ENCODE measurements at places on chromosomes 3 and 15. TPM values are rescaled to one million over a fixed set of nuclear protein-coding genes. Genes with fewer than 3 reads are reported as not detected.

DNA sequence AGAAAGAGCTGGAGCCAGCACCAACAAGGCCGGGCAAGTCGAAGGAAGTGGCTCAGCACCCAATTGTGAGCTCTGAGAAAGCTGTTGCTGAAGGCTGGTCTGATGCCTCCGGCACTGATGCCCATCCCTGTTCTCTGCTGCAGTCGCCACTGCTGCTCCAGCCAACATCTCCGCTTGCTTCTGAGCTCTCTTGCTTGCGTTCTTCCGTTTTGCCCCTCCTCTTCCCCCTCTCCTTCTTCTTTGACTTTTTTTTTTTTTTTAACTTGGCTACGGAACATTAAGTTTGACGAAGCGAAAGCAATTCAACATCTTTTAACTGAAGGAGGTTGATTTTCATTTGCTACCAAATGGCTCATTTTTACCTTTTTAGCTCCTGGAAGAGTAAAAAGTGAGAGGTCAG is 442.9 kb downstream of the MCTP2 start:
- H3K36me3 ChIP-seq: no peaks in the 10 kb centered on the region
- DNase-seq: no peak
- no peak overlapping the region for H3K4me3 ChIP-seq
- H3K4me1 ChIP-seq: no peaks in the 10 kb centered on the region
- H3K27me3 ChIP-seq: no peaks in the 10 kb centered on the region

DNA sequence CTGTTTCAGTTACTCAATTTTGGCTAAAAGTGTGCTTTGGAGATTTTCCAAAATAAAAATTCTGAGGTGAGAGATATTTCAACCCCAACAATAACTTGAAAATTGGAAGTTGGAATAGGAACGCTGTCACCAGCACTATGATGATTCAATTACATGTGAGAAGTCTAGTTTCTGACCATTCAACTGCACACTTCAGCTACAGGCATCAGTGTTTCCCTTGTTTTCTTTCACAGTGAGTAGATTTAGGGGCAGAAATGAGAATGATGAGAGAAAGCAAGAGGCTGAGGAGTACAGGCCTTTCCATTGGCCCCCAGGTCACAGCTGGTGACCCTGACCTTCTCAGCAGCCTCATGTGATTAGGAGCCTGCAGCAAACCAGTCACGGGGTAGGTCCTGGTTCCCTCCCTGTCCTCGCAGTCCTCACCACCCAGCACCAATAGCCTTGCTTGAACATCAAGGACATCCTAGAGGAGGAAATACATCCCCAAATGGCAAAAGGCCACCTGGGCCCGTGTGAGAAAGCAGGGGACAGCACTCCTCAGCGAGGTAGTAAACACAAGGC is 10.0 kb upstream of the FILIP1L start:
- no peak for DNase-seq
- H3K27me3 ChIP-seq: no peaks in the 10 kb centered on the region
- H3K27ac ChIP-seq: no peak overlapping the region
- no peak overlapping the region for H3K4me3 ChIP-seq
- no peaks in the 10 kb centered on the region for H3K36me3 ChIP-seq

GRCh38 chr3:152073267-152073666 is 195.5 kb upstream of the MBNL1 start:
- H3K27me3 ChIP-seq: no peaks in the 10 kb centered on the region
- H3K4me3 ChIP-seq: no peak overlapping the region
- H3K27ac ChIP-seq: no peak overlapping the region
- H3K36me3 ChIP-seq: no peaks in the 10 kb centered on the region
- no peak for DNase-seq

DNA sequence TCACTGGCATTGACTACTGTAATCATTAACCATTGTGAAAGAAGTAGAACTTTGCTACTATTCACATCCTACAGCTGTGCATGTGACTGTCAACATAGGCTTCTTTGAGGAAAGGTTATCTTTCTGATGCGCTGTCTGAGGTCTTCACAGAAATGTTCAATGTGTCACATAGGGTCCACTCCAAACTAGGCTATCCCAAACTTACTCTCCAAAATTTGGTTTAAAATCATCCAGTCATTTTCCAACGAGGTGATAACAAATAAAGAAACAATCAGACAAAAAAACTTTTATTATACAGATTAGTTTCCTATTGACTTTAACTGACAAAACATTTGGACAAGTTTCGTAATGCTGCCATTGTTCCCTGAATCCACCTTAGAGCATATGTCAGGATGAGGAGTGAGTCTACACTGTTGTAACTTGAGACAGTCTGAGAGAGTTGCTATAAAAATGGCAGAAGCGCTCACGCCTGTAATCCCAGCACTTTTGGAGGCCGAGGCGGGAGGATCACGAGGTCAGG is 511.6 kb downstream of the PLOD2 start:
- H3K36me3 ChIP-seq: no peaks in the 10 kb centered on the region
- H3K4me3 ChIP-seq: no peak overlapping the region
- no peaks in the 10 kb centered on the region for H3K27me3 ChIP-seq
- DNase-seq: no peak
- H3K27ac ChIP-seq: no peak overlapping the region

DNA sequence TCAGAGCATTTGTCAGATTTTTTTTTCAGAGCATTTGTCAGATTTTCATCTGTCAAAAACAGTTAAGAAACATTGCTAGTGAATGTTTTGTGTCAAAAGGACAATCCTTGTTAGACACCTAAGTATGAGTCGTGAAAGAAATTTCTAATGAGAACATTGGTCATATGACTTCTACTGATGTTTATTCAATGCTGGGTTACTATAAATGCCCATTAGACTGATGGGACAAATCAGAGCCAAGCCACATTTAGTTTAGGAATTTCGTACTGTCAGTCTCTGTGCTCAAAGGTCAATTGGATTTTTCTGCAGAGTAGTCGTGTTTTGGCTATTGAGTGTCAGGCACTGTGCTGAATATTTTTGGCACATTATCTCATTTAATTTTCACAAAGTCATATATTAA is 31.6 kb downstream of the TSC22D2 start:
- H3K4me3 ChIP-seq: no peak overlapping the region
- no peak overlapping the region for H3K27ac ChIP-seq
- H3K27me3 ChIP-seq: no peaks in the 10 kb centered on the region
- H3K36me3 ChIP-seq: peaks cover 38% of the 10 kb centered on the region
- peaks cover 11% of the 10 kb centered on the region for H3K4me1 ChIP-seq
- no peak for DNase-seq

GRCh38 chr15:53197426-53197839 is 407.3 kb upstream of the ONECUT1 start:
- DNase-seq: no peak
- no peaks in the 10 kb centered on the region for H3K36me3 ChIP-seq
- no peaks in the 10 kb centered on the region for H3K4me1 ChIP-seq

GRCh38 chr15:88401251-88401995 is 65.8 kb downstream of the MRPL46 start:
- H3K4me1 ChIP-seq: peaks cover 28% of the 10 kb centered on the region
- peak overlapping the region; percentile 21 for H3K4me3 ChIP-seq
- H3K27me3 ChIP-seq: no peaks in the 10 kb centered on the region
- no peaks in the 10 kb centered on the region for H3K36me3 ChIP-seq
- DNase-seq: no peak

DNA sequence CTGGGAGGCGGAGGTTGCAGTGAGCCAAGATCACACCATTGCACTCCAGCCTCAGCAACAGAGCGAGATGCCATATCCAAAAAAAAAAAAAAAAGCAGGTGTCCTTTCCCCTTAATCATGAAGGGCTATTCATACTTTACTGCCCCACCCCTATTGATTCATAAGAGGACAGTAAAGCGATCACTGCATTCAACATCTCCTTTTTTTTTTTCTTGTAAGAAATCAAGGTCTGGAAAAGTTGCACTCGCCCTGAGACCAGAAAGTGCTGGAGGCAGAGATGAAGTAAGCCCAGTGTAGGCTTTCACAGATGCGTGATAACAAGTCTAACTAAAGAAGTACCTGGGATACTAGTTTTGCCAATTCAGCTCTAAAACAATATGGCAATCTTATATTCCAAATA is 24.2 kb downstream of the B3GNT5 start:
- no peak for DNase-seq
- peaks cover 3% of the 10 kb centered on the region for H3K27me3 ChIP-seq
- no peak overlapping the region for H3K27ac ChIP-seq
- H3K4me1 ChIP-seq: peaks cover 3% of the 10 kb centered on the region
- H3K36me3 ChIP-seq: no peaks in the 10 kb centered on the region
- no peak overlapping the region for H3K4me3 ChIP-seq

DNA sequence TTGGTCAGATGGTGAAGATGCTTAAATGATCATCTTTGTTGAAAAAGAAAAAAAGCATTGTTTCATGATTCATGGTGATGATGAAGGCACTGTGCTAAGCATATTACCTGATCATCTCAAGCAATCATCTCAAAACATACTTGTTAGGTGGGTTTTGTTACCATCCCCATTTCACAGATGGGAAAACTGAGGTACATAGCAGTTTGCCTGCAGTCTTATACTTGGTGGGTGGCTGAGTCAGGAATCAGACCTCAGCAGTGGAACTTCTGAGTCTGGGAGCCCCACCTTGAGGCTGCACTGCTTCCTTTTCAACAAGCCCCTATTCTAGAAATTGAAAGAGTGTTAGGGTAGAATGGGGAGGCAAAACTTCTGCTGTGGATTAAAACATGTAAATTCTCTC is 341.1 kb downstream of the THSD4 start:
- H3K4me1 ChIP-seq: no peaks in the 10 kb centered on the region
- H3K27me3 ChIP-seq: peaks cover 9% of the 10 kb centered on the region
- no peak overlapping the region for H3K27ac ChIP-seq
- DNase-seq: no peak

GRCh38 chr3:134978658-134979057 is 183.6 kb downstream of the EPHB1 start:
- no peaks in the 10 kb centered on the region for H3K36me3 ChIP-seq
- no peaks in the 10 kb centered on the region for H3K4me1 ChIP-seq
- H3K27me3 ChIP-seq: no peaks in the 10 kb centered on the region
- H3K4me3 ChIP-seq: no peak overlapping the region

DNA sequence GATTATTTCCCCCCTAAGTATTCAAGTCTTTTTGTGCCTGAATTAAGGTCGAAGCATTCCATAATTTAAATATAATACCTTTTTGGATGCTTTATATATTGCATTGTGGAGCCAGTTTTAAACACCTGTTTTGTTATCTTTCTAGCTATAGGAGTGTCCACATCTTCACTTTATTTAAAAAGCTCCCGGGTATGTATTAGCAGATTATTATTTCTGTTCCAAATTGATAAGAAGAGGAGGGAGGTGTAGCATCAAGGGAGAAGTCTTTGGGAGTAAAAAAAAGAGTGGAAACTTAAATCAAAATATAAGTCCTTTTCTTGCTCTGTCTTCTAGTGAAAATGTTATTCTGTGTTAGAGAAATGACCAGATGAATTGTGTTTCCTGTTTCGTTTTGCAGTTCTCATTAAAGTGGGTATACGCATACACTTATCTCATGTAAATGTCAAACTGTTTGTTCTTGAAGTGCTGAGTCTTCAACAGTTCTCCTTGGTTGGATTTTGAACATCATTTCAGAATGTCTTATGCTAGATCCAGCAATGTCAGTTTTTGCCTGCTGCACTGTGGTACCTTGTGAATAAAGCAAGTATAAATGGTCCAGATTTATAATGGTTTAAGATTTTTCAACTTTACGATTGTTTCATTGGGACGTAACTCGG is 105.8 kb downstream of the FNDC3B start:
- H3K27ac ChIP-seq: no peak overlapping the region
- no peak for DNase-seq
- peaks cover 4% of the 10 kb centered on the region for H3K27me3 ChIP-seq
- H3K4me1 ChIP-seq: peaks cover 41% of the 10 kb centered on the region

DNA sequence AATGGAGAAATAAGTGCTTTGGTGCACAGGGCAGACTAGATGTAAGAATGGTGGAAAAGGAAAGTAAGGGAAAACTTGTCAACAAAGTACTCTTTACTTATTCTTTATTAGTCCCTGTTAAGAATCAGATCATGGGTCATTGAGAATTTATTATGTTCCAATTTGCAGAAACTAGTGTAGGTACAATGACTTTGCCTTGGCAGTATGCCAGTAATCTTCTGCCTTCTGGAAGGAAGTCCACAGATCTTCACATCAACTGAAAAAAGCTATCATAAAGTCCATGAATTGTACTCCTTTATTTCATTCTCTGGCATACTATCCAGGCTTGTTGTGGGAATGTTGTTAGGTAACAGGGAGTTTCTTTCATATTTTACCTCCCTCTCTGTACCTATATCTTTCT is 88.2 kb upstream of the FLNB start:
- H3K27me3 ChIP-seq: no peaks in the 10 kb centered on the region
- no peak for DNase-seq
- no peak overlapping the region for H3K4me3 ChIP-seq
- H3K27ac ChIP-seq: no peak overlapping the region
- H3K4me1 ChIP-seq: no peaks in the 10 kb centered on the region
- peaks cover 78% of the 10 kb centered on the region for H3K36me3 ChIP-seq

CIDEC gene
- not detected for total RNA-seq

CERS3 gene
- 0.49 TPM for total RNA-seq

PFN2 gene
- total RNA-seq: 3.4 TPM

THRB gene
- 0.31 TPM for total RNA-seq

PRTG gene
- total RNA-seq: not detected

CKMT1B gene
- total RNA-seq: not detected

All from activated B cell treated with CpG ODN at 0.5 μM for 24 hours (primary cell).